ENCODE measurements at places on chromosomes 3 and 15.

DNA sequence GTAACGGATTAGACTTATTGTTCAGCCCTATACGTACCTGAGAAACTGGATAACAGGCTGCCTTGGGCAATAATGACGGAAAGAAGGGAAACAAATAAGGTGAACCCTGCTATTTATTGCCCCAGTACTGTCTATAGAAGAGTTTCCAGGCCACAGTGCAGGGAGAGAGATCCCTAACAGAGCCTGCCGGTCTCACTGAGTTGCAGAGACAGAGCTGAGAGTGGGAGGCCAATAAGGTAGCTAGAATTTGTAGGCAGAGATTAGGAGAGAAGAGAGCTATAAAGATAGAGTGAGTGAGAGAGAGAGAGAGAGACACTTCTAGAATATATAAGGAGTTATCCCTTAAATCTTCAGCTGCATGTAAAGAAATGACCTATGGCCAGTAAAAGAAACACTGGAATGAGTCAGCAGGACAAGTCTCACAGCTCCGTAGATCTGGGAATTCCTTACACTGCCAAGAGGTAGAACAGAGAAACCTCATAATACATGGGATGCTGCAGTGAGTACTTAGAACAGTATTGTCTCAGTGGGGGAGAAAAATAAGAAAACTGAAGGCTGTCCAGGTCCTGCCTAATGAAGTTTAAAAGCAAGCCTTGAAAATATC is 51.8 kb downstream of the ST3GAL6 start:
- peak overlapping the region; percentile 62 for H3K27ac ChIP-seq
- peak; percentile 74 for DNase-seq
- peaks cover 9% of the 10 kb centered on the region for H3K4me1 ChIP-seq
- peaks cover 82% of the 10 kb centered on the region for H3K36me3 ChIP-seq
- H3K27me3 ChIP-seq = no peaks in the 10 kb centered on the region

- H3K4me3 ChIP-seq = no peak overlapping the region
- DNase-seq = no peak
- H3K4me1 ChIP-seq = no peaks in the 10 kb centered on the region
Measured at GRCh38 chr3:135451037-135451785, 514.3 kb upstream of the PPP2R3A start.

- no peak overlapping the region for H3K27ac ChIP-seq
- no peaks in the 10 kb centered on the region for H3K27me3 ChIP-seq
- DNase-seq = no peak
- H3K36me3 ChIP-seq = no peaks in the 10 kb centered on the region
- H3K4me3 ChIP-seq = no peak overlapping the region
Measured at GRCh38 chr3:4071481-4072184, 231.5 kb upstream of the SETMAR start.

DNA sequence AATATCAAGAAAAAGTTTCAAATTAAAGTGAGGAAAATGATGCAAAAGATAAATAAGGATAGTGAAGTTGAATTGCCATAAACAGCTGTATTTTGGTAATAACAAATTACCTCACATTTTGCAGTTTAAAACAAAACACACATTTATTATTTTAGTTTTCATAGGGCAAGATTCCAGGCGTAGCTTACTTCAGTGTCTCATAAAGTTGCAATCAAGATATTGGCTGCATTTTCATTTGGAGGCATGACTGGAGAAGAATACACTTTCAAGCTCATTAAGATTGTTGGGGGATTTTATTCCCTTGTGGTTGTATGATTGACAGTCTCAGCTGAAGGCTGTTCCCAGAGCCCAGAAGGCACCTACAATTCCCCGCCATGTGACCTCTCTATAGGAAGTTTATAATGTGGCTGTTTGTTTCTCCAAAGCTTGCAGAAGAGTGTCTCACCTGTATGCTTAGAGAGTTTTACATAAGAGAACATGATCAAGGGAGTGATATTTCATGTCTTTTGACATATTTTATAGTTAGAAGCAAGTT is 151.4 kb downstream of the OTOL1 start:
- no peaks in the 10 kb centered on the region for H3K36me3 ChIP-seq
- DNase-seq = no peak
- no peaks in the 10 kb centered on the region for H3K27me3 ChIP-seq
- no peaks in the 10 kb centered on the region for H3K4me1 ChIP-seq
- H3K27ac ChIP-seq = no peak overlapping the region

DNA sequence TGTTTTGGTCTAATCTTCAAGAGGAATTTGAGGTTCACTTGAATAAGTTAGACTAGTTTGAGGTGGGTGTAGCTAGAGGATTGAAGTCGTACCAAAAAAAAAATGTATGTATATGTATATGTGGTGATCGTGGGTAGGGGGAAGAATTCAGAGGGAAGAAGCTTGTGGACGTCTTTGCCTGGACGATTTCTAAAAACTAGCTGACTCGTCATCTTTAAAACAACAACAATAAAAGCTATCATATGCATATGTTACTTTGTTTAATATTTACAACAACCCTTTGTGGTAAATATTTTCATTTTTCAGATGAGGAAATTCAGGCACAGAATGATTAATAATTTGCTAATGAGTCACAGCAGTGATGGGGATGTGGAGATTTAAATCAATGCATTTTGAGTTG is 18.1 kb downstream of the RNF111 start:
- no peak overlapping the region for H3K4me3 ChIP-seq
- H3K27me3 ChIP-seq = no peaks in the 10 kb centered on the region
- DNase-seq = no peak
- H3K27ac ChIP-seq = no peak overlapping the region

GRCh38 chr15:61282661-61283060 is 53.6 kb upstream of the RORA start:
- H3K27me3 ChIP-seq = no peaks in the 10 kb centered on the region
- H3K27ac ChIP-seq = no peak overlapping the region
- H3K4me3 ChIP-seq = no peak overlapping the region
- H3K4me1 ChIP-seq = no peaks in the 10 kb centered on the region

- DNase-seq = no peak
- H3K27me3 ChIP-seq = no peaks in the 10 kb centered on the region
- H3K27ac ChIP-seq = no peak overlapping the region
- H3K4me1 ChIP-seq = peaks cover 32% of the 10 kb centered on the region
- H3K36me3 ChIP-seq = no peaks in the 10 kb centered on the region
Measured at GRCh38 chr3:42120866-42121265, 29.7 kb downstream of the TRAK1 start.
